Cardiac septum (tissue), 1 donor: ENCODE measurements at places on chromosomes 5 and 9. TPM values are rescaled to one million over a fixed set of nuclear protein-coding genes. Genes with fewer than 3 reads are reported as not detected.
A peak's percentile ranks its signal among the peaks of the same experiment; 100 is the strongest.

GRCh38 chr5:143677403-143677802, 134.6 kb upstream of the HMHB1 start:
- no peak for DNase-seq

FOXD4L5 gene
- total RNA-seq = 0.11 TPM

CKMT2 gene
- total RNA-seq = 1,231 TPM

GRCh38 chr9:26565118-26565517, 327.5 kb downstream of the CAAP1 start:
- no peak for DNase-seq

- no peak for DNase-seq
Observed at GRCh38 chr5:125059255-125060002, 313.0 kb upstream of the ZNF608 start.

DNA sequence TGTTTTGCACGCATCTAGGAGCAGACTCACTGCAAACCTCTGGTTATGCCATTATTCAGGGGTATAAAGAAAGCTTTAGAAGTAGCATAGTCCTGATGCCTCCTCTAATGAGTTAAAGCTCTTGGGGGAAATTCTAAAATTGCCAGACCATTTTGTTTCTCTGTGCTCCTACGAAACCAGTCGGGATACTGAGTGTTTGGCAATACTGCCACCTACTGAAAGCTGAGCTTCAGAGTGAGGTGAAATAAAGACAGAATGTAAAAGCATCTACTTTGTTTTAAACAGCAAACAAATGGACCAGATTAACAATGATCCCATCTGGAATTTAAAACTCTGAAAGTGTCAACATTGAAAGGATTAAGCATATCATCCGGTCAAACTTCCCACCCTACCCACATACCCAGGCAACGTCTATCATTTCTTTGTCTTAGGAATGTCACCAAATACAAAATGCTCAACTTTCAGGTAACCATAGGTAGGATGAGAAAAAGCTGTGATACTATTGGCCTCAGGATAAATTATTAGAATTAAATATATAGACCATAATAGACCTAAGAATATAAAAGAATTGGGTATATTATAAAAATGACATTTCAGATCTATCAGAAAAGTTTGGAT, 77.8 kb upstream of the SHISAL2B start:
- DNase-seq = no peak

GRCh38 chr5:170485616-170485911, 18.3 kb upstream of the KCNIP1 start:
- DNase-seq = no peak

DNA sequence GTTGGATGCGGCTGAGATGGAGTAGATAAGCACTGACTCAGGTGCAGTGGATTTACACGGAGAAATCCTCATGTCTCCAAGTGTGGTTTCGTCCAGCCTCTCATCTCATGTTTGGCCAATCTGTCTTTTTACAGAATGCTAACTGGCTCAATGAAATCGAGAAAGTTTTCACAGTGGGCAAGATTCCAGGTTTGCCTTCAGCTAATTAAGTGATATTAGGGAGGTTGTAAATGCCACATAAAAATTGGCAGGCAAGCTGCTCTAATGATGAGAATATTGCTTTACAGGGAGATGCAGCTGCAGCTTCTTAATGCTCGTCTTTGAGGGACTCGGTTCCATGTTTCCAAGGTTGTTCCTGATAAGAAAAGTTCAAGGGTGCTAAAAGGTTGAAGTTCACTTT, 23.7 kb downstream of the BARHL1 start:
- peak; percentile 1 for DNase-seq

GRCh38 chr5:84218546-84218945, 166.1 kb downstream of the EDIL3 start:
- no peak for DNase-seq

DNA sequence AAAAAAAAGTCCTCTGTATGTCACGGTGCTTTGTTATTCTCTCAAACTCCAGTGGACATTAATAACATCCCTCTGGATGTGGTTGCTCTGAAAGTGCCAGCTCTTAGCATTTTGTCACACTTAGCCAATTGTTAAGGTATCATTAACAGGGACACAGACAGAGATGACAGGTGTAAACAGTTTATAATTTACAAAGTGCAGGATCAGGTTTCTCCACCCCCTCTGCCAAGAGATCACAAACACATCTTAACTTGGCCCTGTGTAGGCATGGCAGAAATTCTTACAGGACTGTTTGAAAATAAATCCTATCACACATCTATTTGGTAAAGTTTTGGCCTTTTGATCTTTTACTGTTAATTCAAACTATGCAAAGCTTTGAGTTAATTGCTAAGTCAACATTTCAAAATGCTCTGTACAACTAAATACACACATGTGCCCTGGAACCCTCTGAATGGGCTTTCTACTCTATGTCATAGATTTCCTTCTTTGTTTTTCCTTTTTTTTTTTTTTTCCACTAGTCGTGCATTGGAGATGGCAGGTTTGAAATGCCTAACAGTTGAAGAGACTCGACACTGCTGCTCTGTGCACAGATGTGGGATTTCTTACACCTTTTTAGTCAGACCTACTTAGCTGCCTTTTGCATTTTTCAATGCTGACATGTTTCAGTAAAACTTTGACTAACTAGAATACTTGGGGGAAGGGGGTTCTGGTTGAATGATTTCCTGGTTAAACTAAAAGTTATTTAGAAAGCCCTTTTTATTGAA, 41.7 kb downstream of the SEMA6A start:
- DNase-seq = no peak

DNA sequence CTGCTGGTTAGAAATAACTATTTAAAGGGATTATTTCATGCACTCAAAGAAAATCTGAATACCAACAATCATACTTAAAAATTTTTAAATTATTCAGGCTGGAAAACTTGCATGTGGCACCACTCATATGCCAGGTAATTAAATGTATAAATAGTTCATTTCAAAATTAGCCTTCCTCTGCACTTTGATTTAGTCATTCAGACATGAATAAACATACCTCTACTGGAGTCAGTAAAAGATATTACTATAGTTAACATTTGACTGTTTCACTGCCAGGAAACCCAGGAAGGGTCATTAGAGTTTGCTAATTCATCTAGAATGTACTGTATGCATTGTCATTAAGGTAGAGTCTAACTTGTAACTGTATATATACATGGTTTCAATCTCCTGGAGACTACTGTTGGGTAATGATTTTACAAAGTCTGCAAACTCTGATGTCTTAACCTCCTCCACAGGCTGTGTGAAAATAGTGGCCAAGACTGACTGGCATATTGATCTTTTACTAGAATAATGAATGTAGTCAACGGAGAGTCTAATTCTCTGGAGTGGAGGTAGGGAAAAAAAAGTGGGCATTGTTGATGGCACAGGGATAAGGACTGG, 43.7 kb downstream of the TEX10 start:
- DNase-seq = no peak

DNA sequence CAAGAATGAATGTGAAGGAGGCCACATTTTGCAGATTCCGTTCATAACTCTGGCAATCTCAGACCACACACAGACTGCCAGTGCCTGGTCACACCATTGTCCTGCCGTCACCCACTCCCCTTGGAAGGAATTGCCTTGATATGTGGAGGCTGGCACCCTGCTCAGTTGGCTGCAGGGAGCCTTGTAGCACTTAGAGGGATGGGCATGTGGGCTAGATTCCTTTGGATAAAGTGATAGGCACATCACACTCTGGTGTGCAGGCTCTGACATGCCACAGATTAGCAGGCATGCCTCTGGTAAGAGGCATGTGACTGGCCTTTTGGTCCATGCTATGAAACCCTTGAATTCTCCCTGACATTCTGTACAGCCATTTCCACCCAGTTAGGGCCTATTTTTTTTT, 254.6 kb upstream of the PIK3R1 start:
- no peak for DNase-seq
